ENCODE measurements at places on chromosomes 13 and 19. TPM values are rescaled to one million over a fixed set of nuclear protein-coding genes. Genes with fewer than 3 reads are reported as not detected.
A peak's percentile ranks its signal among the peaks of the same experiment; 100 is the strongest.

GRCh38 chr13:73370066-73370465 is 311.3 kb downstream of the KLF5 start:
- DNase-seq = no peak

DNA sequence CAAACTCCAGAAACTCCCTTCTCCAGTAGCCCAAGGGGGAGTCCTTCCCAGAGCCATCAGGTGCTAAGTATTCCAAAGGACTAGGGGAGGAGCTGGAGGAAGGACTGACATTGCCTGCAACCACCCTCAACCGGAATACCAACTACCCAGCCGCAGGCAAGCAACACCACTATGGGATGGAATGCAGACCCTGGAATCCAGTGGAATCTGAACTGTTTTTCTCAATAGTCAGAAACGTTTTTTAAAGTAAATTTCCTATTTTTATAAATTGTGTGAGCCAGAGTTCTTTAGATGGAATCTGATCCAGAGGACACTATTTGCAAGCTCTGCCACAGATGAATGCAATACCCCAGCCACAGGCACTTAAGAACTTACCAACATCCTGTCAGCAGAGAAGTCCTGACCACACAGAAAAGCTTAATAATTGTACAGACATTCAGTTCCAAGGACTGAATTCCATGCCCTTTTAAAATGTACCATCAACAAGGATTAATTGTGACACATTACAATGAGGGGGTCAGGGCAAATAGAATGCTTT is 92.1 kb downstream of the USP12 start:
- no peak for DNase-seq

CGB1 gene
- polyA plus RNA-seq = 0.52 TPM

GRCh38 chr19:14147797-14148605 is 11.6 kb upstream of the ASF1B start:
- peak; percentile 85 for DNase-seq

DNA sequence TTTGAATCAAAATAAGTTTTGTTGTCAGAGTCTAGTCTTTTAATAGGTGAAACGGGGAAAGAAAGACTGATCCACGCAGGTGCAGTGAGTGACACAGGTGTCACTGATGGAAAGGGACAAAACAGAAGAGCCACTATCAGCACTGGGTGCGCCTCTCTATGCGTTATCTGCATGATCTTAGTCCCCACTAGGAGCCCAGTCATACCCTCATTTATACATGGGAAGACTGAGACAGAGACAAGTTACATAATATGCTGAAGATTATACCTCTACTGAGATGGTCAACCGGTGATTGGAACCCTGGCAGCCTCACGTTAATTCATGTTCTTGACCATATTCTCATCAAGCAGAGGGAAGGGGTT is 3.4 kb downstream of the LRCH1 start:
- no peak for DNase-seq

PGLYRP1 gene
- polyA plus RNA-seq = not detected

SIGLEC5 gene
- not detected for polyA plus RNA-seq
